T-helper 22 cell (primary cell): ENCODE measurements at places on chromosomes 12 and 14.

DNA sequence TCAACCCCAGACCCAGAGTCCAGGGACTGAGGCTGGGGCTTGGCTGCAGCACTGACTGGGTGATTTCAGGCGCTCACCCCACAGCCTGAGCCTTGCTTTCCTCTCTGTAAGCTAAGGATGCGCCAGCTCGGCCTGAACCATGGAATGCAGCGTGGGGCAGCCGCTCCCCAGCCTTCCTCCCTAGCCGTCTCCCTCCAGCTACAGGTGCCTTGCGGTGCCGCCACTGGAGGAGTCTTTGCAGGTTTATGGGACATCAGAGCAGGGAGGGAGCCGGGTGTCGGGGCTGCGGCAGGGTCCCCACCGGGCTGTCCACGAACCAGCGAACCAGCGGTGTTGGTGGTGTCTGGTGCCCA lies 19.4 kb downstream of the PPP2R5C start:
- DNase-seq: no peak

DNA sequence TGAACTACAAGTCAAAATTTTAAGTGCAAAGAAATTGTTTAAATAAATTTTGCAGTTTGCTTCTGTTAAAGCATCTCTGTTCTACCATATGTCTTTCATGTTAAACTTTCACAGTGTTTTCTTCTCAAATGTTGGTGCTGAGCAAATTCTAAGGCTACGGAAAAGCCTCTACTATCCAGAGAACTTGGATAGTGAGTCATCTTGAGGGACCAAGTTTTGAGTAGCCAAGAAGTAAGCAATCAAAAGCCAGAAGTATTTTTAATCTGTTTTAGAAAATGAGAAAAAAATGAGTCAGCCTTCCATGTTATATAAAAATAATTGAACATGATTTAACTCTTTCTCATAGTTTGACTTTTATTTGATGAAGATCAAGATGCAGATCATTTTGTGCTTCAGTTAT lies 3.3 kb downstream of the BRMS1L start:
- DNase-seq: no peak

GRCh38 chr14:99028521-99028920 lies 243.5 kb downstream of the BCL11B start:
- DNase-seq: no peak

DNA sequence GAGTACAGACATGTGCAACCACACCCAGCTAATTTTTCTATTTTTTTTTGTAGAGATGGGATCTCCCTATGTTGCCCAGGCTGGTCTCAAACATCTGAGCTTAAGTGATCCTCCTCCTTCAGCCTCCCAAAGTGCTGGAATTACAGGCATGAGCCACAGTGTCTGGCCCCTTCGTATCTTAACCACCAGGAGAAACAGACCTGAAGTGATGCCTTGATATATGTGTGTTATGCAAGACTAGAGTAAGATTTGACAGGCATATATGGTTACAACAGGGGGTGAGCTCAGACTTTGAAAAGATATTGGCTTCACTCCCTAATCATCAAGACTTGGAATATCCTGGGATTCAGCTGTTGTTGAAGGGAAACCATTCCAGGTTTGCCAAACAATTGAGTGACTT lies 10.7 kb upstream of the GALNT6 start:
- DNase-seq: no peak

GRCh38 chr14:34548472-34548981 lies 9.0 kb upstream of the EAPP start:
- no peak for DNase-seq

DNA sequence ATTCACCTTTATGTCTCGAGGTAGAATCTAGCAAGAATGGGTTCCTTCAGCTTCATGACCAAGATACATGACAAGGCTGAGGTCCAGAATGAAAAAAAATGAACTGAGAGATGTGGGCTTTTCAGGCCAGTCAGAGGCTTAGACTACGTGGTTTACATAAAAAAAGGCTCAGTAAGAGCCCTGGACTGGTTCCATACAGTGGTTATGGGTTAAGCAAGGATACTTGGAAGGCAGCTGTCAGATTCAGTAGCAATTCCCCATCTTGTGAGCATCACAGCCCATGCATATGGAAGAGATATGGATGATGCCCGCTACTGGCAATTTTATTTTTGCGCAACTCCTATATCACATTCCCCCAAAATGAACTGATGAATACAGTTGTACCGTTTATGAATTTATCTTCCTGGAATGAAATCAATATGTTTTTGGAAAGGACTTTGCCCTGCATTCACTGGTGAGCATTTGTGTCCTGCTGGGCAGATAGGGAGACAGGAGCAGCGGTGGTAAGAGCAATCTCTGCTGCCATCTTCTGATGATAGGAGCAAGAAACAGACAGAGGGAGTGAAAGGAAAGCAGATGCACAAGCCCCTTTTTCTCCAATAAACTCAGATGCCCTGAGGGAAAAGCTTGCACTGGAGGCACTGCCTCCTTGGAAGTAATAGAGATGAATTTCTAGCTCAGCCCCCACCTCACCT lies 280.4 kb downstream of the GALC start:
- DNase-seq: no peak

DNA sequence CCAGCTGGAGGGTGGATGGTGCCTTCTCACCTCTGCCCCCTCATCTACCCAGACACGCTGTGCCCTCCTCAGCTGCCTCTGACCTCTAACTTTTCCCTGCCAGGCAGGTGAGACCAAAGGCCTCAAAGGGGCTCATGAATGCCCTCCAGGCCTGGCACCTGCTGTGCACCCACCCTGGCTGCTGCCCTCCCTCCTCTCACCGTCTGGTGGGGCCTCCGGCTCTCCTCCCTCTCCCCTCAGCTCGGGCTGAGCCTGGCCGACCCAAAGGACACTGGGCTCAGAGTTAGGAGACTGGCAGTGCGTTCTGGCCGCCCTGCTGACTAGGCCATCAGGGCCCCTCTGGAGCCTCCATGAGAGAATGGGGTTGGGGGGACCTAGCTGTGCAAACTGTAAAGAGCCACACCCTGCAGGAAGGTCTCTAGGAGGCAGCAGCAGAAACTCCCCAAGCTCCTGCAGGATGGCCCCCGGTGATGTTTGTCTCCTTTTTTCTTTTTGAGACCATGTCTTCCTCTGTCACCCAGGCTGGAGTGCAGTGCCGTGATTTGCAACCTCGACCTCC lies 40.3 kb upstream of the PPP1R13B start:
- no peak for DNase-seq

DNA sequence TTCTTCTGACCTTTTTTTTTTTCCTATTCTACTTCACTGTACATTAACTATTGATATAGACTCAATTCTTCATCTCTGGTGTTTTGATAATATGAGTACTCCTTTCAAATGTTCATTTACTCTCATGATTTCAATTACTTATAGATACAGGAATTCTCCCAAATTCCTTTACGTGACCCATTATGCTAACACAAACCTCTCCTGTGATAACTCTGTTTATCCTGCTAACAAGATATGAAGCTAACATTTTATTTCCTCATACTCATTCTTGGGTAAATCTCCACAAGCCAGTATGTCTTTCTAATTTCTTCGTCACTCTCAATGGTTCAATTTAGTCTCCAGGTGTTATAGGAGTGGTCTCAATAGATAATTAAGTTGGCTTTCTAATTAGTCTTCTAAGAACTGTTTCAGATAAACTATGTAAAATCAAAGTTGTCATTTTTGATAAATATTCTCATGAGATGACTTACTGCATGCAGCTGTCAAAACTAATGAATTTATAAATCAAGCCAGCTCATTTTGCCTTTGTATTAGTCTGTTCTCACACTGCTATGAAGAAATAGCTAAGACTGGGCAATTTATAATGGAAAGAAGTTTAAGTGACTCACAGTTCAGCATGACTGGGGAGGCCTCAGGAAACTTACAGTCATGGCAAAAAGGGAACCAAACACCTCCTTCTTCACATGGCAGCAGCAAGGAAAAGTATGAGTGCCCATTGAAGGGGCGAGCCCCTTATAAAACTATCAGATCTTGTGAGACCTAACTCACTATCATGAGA lies 130.6 kb upstream of the MYF6 start:
- no peak for DNase-seq

DNA sequence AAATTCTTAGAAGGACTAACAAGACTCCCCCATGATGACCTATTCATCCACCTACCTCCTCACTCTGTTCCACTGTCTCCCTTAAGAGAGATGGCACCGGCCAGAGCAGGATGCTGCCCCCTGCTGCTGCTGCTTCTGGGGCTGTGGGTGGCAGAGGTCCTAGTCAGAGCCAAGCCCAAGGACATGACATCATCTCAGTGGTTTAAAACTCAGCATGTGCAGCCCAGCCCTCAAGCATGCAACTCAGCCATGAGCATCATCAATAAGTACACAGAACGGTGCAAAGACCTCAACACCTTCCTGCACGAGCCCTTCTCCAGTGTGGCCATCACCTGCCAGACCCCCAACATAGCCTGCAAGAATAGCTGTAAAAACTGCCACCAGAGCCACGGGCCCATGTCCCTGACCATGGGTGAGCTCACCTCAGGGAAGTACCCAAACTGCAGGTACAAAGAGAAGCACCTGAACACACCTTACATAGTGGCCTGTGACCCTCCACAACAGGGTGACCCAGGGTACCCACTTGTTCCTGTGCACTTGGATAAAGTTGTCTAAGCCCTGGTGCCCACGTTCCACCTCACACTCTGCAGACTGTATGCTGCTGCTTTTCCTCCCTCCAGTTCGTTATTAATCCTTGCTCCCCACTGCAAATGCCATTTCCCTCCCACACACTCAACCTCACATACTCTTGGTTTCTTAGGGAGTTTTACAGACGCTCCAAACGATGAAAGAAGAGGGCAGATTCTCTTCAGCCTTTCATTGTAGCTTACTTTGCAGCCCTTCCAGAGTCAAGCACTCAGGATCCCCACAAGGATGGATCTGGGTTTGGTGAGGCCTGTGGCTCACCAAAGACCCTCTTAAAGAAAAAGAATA lies at the start of gene RNASE8:
Gene RNASE8, plus strand, starts transcription at position 20 of the 873 bp plus-strand sequence. Its CDS starts 71 bp downstream, at position 91.
- DNase-seq: no peak

GRCh38 chr14:98445718-98446117 lies 826.3 kb downstream of the BCL11B start:
- no peak for DNase-seq

DNA sequence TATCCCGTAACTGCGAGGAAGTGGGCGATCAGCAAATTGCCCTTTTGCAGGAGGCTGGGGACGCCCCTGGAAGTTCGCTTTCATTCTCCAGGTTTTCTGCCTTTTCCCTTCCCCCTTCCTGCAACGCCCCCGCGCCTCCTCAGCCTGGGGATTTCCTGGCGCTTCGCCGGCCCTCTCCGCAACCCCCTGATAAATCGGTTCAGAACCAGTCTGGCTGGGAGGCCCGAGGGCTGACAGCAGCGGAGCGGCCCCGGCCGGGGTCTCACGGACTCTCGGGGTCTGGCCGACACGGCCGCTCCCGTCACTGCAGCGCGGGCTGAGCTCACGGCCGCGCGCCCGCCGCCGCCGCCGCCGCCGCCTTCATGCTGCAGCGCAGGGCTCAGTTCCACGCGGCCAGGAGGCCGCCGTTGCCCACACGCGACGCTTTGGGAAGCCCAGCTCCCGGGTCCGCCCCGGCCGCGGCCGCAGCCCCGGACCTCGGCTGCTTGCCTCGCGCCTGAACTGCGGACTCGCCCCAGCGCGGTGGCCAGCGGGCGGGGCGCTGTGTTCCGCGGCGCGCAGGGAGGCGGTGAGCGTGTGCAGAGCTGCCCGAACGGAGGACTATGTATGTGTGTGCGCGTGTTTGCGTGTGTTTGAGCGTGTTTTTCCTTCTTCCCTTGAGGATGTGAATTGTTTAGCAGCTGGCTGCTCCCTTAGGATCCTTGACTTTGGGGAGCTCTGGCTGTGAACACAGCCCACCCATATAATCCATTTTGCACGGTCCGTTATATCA lies at the start of gene LRFN5:
Gene LRFN5, plus strand, starts transcription at position 345 of the 772 bp plus-strand sequence.
- no peak for DNase-seq

GRCh38 chr12:109098183-109098604 lies 797 bp downstream of the UNG start:
- DNase-seq: peak; percentile 30

DNA sequence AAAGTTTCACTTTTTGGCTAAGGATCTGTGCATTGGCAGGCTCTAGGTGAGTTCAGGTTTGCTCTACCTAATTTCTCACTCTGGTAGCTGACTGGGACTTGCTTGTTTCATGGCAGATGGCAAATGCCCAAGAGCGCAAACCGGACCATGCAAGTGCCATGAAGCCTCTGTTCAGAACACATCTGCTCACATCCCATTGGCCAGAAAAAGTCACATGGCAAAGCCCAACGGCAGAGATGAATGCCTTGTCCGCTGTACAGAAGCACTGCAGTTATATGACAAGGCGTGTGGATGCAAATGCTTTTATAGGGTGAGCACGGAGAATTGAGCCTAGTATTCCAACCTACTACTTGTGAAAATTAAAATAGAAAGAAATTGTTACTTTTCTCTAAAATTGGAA lies 202.2 kb upstream of the HMGA2 start:
- DNase-seq: no peak

GRCh38 chr14:65756880-65757279 lies 344.4 kb downstream of the FUT8 start:
- no peak for DNase-seq

- no peak for DNase-seq
Measured at GRCh38 chr14:54259821-54260220, 137.0 kb upstream of the CDKN3 start.

GRCh38 chr12:94290353-94290752 lies 142.0 kb downstream of the PLXNC1 start:
- DNase-seq: no peak

DNA sequence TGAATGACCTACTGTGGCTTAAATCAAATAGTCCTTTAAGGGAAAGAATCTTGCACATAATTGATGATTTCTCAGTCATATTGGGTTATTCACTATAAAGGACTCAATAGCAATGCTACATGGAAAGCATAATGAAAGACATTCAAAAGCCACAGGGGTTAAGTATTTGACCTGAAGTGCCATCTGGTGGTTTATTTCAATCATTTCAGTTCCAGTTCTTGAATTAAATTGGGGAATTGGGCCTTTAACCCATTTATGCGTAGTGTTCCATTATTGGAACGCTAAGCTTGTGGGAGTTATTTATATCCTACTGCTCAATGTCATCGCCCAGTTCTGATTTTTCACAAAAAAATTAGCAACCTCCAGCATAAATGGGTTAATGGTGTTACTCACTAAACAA lies 41.3 kb upstream of the C12orf71 start:
- no peak for DNase-seq

DNA sequence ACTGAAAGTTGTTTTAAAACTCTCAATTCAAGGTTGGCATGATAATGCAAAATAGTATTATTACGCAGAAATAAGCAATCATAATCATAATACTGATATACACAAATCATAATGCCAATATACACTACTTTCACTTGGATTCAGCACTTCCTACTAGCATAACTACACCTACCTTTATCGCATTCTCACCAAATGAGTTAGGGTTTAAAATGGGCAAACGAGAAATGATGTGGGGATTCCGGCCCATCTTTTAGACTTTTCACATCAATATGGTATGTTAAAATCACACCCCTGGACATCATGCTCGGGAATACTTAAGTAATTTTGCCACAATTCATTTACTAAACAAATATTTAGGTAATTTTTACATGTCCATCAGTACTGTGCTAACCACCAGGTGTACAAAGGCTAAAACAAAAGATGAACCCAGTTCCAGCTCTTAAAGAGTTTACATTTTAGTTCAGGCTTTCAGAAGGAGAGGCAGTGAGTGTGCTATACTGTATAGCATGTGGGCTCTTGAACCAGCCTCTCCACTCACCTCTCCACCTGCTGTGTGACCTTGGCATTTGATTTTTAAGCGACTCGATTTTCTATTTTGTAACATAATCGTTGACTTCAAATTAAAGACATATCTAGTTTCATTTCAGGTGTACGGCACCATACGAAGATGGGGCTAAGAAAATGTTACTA lies 1.1 kb upstream of the USP15 start:
- no peak for DNase-seq

GRCh38 chr12:110149086-110149660 lies 25.0 kb downstream of the IFT81 start:
- no peak for DNase-seq
